Aortic smooth muscle cell (primary cell): ENCODE measurements at places on chromosomes 4 and X. TPM values are rescaled to one million over a fixed set of nuclear protein-coding genes. Genes with fewer than 3 reads are reported as not detected.

ASB9 gene
- total RNA-seq, result 1.6 and 2.6 TPM in 2 replicates

ZNF275 gene
- total RNA-seq, result 6.3 and 7.8 TPM in 2 replicates

IL3RA gene
- 0.25 and 0.26 TPM in 2 replicates for total RNA-seq

TEX13D gene
- not detected in 2 replicates for total RNA-seq

NAT8L gene
- total RNA-seq, result under 0.01 TPM in 2 replicates

RIBC1 gene
- total RNA-seq, result 0.79 and 0.93 TPM in 2 replicates

ADAM29 gene
- total RNA-seq, result not detected in 2 replicates

ETDA gene
- total RNA-seq, result not detected in 2 replicates

CSAG2 gene
- not detected in 2 replicates for total RNA-seq

H2BW2 gene
- not detected in 2 replicates for total RNA-seq

DHRSX gene
- total RNA-seq, result 20.9 and 24.2 TPM in 2 replicates

NAP1L3 gene
- total RNA-seq, result 18.6 and 25.3 TPM in 2 replicates

NAA15 gene
- total RNA-seq, result 23.6 and 23.7 TPM in 2 replicates

SLC9A7 gene
- total RNA-seq, result 46.8 and 66.5 TPM in 2 replicates

PABPC5 gene
- 1.7 and 1.8 TPM in 2 replicates for total RNA-seq

NPNT gene
- 0.06 TPM in 1 of 2 replicates, not detected in the other for total RNA-seq

PABPC1L2B gene
- total RNA-seq, result not detected in 2 replicates

CXorf65 gene
- not detected in 2 replicates for total RNA-seq

UGT2B15 gene
- not detected in 2 replicates for total RNA-seq

RUFY3 gene
- 32.0 and 48.2 TPM in 2 replicates for total RNA-seq

HELT gene
- total RNA-seq, result not detected in 2 replicates

PAGE2B gene
- total RNA-seq, result not detected in 2 replicates

DDX53 gene
- total RNA-seq, result not detected in 2 replicates

C4orf50 gene
- total RNA-seq, result not detected in 2 replicates

ENPEP gene
- under 0.01 and 0.50 TPM in 2 replicates for total RNA-seq

DMRTC1 gene
- total RNA-seq, result not detected in 2 replicates

PROM1 gene
- total RNA-seq, result 0.12 TPM in 1 of 2 replicates, not detected in the other

ARMCX5 gene
- total RNA-seq, result 21.8 and 25.3 TPM in 2 replicates
